ENCODE measurements at places on chromosomes 6 and 20.

- DNase-seq = no peak
Measured at GRCh38 chr6:70409216-70409615, 4.1 kb upstream of the FAM135A start.

- no peak for DNase-seq
Measured at GRCh38 chr20:23050847-23051627, 1.6 kb upstream of the THBD start.

- no peak for DNase-seq
Measured at GRCh38 chr20:3246682-3247081, 7.7 kb upstream of the SLC4A11 start.

- no peak for DNase-seq
Measured at GRCh38 chr6:25366903-25367545, 87.8 kb downstream of the CARMIL1 start.

GRCh38 chr20:39394461-39394860 is 432.3 kb downstream of the DHX35 start:
- no peak for DNase-seq

DNA sequence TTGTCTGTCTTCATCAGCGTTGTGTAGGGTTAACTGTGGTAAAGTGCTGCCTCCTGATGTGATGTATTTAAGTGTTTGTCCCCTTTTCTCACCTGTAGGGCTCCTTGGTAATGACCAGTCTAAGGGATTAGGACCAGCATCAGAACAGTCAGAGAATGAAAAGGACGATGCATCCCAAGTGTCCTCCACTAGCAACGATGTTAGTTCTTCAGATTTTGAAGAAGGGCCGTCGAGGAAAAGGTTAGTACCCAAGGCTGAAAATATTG is 164.2 kb downstream of the JARID2 start:
- DNase-seq = no peak

DNA sequence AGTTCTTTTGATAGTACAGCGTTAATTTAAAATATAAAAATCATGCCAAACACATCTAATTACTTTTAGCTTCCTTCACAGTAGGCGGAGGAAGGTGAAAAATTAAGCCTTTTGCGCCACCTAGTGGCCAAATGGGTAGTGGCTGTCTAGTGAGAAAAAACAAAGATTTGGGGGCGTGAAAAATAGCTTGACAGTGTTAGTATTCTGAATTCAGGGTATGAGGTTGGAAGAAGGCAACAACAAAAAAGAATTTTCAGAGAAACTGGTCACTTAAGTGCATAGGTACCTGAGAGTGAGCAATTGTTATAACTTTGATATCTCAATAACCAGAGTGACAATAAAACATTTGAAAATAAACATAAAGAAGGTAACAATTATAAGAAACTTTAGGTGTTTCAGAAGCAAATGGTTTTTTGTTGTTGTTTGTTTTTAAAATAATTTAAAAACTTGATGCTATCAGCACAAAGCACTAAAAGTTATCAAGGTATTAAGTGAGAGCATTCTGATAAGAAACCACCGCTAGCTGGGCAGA is 14.3 kb downstream of the PSMB9 start:
- DNase-seq = peak; percentile 61

GRCh38 chr6:70838907-70839285 is 118.0 kb downstream of the B3GAT2 start:
- no peak for DNase-seq

DNA sequence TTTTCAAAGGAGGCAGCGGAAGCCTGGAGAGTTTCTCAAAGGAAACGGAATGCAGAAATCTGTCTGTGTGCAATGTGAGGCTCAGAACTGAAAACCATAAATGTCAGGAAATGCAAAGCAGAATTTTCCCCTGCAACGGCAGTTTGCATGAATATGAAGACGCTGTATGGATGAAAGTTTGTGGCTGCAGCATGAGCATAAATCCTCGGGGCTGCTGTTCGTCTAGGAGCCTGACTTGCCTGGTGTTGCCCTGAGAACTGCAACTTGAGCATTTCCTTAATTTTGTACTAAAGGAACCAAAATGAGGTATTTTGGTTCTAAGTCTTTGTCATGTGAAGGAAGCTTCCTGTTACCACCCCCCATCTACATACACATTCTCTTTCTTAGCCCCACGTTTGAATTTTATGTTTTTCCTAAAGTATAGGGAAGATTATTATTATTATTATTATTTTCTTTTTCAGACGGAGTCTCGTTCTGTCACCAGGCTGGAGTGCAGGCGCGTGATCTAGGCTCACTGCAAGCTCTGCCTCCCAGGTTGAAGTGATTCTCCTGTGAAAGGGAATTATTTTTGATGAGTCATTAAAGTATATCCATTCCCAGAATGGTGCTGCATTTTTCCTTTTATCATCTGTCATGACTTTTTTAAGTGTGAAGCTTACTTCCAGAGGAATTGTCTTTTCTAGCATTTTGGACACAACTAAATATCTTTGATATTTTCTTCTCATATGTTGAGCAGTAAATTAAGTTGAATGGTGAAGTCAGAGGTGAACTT is 33.1 kb downstream of the MTHFD1L start:
- no peak for DNase-seq

- no peak for DNase-seq
Measured at GRCh38 chr20:9392892-9393857, 121.2 kb upstream of the LAMP5 start.

DNA sequence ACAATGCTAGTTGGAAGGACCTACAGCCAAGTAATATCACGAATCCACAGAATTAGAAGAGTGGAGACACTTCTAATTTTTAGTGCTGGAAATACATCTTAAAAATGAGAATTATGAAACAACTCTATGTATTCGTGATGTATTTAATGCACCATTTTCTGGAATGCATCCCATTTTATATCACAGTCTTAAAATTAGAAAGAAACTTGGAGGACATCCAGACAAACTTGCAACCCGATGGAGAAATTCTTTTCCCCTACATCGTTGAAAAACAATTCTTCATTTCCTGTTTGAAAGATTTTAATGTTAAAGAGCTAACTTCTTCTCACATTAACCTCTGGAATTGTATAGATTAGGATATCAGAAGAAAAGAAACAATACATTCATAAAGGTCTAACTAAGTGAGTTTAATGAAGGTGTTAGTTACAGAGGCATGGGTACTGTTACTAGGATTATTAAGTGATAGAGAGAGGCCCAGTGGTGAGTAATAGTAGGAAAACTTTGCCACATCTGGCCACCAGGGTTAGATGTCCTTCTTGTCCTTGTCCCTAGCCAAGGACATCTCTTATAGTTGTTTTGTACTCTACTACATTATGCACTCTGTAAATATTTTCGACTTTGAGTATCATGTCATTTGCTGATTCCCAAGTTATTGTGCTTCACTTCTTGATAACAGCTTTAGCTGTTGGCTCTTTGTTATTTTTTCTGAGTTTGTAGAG is 502.4 kb upstream of the PTCHD4 start:
- DNase-seq = no peak

GRCh38 chr6:455006-455585 is 63.5 kb downstream of the IRF4 start:
- no peak for DNase-seq

DNA sequence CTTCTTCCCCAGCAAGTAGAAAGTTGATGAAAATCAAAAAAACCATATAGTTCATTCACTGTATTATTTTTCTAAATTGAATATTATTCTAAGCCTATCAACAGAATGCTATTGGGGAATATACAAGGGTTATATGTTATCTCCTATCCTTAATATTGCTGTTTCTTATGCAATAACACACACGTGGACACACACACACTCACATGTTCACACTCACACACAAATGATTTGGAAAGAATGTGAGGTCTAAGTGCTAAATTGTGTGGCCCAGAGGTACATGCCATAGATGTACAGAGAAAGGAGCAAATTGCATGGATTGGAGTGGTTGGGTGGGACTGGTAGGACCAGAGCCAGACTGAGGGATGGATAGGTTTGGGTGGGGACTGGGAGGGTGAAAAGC is 45.1 kb downstream of the RIOK1 start:
- no peak for DNase-seq

DNA sequence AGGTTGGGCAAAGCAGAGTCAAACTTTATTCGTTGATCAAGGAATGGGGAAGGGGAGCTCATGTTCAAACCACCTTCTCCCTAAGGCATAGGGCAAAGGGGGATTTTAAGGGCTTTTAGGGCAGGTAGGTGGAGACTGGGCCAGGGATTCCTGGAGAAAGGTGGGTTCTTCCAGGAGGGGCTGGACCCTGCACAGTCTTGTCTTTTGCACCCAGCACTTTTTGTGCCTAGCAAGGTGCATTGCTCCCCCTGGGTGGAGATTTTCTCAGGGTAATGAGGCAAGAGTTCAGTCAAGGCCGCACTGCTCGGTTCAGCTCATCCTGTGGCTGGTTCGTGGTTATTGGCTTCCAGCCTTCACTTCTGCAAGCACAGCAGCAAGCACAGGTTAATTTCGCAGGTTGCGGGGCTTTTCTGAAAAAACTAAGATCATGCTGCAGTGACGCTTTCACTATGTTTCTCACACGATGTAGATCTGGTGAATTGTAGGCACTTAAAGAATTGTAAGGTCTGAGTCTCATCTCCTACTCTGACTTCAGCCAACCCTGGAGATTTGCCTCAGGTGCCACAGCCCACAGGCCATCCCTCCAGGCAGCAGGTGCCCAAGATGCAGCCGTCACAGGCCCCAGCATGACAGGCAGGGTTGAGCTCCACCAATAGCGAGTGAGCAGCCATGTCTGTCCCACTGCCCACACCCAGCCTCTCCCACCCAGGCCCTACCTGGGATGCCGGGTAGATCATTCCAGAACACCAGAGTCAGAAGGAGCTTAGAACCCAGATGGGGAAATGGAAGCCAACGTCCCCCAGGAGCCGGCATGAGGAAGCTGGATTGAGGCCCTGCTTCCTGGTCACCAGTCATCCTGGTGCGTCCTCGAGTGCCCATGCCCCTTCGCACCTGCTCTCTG is 37.1 kb downstream of the SUN5 start:
- peak; percentile 60 for DNase-seq

- DNase-seq = no peak
Measured at GRCh38 chr6:24356310-24356973, 1.4 kb downstream of the DCDC2 start.

DNA sequence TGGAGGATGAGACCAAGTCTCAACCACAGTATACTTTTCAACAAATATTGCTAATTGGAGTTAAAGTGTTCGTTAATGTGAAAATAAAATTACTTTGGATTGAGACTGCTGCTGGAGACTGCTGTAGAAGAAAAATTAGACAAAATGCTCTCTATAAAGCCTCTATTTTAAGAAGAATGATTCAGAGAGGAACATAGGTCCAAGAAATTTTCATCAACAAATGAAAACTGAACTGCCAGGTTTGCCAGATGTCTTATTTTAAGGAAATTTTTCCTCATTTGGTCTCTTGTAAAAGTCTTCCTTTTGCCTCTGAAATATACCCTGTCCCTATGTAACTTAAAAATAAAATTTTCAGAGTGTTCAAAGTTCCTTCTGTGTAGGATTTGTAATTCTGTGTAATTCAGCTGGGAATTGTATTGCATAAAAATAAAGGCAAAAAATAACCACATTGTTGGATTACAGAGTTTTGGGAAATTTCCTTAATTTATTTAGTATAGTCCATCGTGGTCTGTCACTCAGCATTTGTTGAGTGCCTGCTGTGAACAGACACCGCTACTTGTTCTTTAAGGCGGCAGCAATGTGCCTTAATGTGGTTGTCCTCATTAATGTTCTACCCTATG is 27.4 kb downstream of the ANKS1A start:
- DNase-seq = no peak

- no peak for DNase-seq
Measured at GRCh38 chr6:143098054-143098671, 37.5 kb downstream of the AIG1 start.

GRCh38 chr6:84353459-84354423 is 126.3 kb upstream of the CEP162 start:
- DNase-seq = no peak

GRCh38 chr6:43992783-43993644 is 134.2 kb downstream of the MRPL14 start:
- no peak for DNase-seq

- no peak for DNase-seq
Measured at GRCh38 chr6:161274898-161275297, 1.0 kb upstream of the AGPAT4 start.

DNA sequence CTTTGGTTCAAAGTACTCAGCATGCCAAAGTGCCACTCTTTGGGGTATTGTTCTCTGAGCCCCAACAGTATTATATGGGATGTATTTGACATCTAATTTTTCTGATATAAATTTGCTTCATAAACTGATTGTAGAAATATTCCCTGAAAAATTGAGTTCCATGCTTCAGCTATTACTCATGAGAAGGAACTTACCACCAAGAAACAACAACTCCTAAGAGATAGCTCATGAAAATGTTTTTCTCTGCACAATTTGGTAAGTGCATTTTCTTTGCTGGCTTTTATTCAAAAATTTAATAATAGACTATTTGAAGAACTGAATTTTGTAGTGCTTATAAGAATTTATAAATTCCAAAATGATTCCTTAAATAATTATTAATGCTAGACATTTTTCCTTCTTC is 12.8 kb upstream of the TPD52L1 start:
- DNase-seq = no peak

- no peak for DNase-seq
Measured at GRCh38 chr20:3716195-3716834, 3.9 kb upstream of the SIGLEC1 start.

DNA sequence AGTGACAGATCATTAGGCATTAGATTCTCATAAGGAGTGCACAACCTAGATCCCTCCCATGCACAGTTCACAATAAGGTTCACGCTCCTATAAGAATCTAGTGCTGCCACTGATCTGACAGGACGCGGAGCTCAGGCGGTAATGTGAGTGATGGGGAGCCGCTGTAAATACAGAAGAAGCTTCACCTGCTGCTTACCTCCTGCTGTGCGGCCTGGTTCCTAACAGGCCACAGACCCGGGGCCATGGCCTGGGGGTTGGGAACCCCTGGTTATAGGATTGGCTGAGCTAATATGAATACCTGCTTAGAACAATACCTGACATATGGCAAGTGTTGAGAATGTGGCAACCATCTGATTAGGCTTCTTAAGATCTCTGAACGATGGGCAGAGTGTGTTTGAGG is 2.4 kb downstream of the PNPLA1 start:
- DNase-seq = no peak

DNA sequence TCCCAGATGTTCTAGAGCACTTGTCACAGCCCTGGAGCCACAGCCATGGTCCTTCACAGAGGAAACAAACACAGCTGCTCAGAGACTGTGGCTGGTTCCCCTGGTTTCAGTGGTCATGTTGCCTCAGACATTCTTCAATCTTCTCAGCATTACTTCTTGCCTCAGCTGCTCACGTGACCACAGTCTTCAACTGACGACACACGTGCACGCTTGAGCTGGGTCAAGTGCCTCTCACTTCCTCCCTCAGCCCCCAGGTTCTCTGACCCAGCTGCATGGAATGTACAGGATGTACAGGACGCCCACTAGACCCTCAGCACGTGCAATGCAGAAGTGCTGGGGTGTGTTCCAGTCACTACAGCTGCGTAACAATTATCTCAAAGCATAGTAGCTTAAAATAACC is 159.8 kb upstream of the GGTLC1 start:
- DNase-seq = no peak

GRCh38 chr20:64079273-64080012 is at the start of gene RGS19:
Gene RGS19, minus strand, starts transcription at chr20:64079518. Its CDS starts 2,632 bp downstream, at chr20:64076886.
- DNase-seq = peak; percentile 69

DNA sequence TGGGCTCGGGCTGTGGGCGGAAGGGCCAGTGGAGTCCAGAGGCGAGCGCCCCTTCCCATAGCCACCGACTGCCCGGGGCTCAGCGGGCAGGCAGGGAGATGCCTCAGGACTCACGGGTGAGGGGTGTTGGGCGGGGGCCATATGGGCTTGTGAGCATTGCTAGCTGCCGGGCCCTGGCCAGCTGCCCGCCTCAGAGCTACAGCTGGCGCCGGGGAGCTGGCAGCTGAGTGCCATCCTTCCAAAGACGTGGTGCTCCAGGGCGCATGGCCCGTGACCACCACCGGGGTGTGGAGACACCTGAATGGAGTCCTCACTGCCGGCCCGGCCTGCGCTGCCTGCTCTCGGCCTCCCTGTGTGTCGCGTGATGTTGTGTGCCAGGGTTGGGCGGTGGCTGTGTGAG is 10.6 kb upstream of the RBBP8NL start:
- no peak for DNase-seq
